ENCODE measurements at places on chromosomes 16 and 17. TPM values are rescaled to one million over a fixed set of nuclear protein-coding genes. Genes with fewer than 3 reads are reported as not detected.

DNA sequence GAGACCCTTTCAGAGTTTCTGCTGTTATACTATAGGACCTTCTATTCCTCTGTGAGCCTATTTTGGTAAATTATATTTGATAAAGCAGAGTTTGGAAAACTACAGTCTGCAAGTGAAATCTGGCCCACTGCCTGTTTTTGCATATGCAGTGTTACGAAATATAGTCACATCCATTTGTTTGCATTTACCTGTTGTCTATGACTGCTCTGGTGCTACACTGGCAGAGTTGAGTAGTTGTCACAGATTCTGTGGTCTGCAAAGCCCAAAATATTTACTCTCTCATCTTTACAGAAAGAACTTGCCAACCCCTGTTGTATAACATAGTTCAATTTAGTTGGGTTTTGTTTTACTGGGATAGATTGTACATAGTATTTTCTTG is 42.3 kb downstream of the TNRC6A start:
- no peak for DNase-seq

- DNase-seq, result no peak
These were observed 357.2 kb upstream of the TNRC6C start for GRCh38 chr17:77601054-77601979.

- peak; percentile 94 for DNase-seq
These were observed 55.2 kb downstream of the NKD1 start for GRCh38 chr16:50603206-50604064.

DNA sequence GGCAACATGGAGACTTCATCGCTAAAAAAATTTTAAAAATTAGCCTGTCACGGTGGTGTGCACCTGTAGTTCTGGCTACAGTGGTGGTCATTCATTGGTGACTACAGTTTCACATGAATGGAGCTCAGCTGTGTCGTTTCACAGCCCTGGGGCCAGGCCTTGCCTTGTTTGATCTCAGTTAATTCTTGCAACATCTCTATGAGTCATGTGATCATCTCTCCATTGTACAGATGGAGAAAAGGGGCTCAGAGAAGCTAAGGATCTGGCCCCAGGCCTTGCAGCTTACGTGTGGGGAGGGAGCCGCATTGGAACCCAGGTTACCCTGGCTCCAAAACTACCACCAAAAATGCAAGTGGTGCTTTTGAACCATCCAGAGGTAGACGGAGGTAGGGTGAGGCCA is 49.4 kb downstream of the GDE1 start:
- no peak for DNase-seq

GRCh38 chr17:73359987-73360410 is 48.2 kb upstream of the CDC42EP4 start:
- peak; percentile 24 for DNase-seq

GRCh38 chr16:10684511-10685151 is 10.1 kb downstream of the TEKT5 start:
- no peak for DNase-seq

- no peak for DNase-seq
These were observed 15.3 kb upstream of the RPTOR start for GRCh38 chr17:80529104-80529903.

DNA sequence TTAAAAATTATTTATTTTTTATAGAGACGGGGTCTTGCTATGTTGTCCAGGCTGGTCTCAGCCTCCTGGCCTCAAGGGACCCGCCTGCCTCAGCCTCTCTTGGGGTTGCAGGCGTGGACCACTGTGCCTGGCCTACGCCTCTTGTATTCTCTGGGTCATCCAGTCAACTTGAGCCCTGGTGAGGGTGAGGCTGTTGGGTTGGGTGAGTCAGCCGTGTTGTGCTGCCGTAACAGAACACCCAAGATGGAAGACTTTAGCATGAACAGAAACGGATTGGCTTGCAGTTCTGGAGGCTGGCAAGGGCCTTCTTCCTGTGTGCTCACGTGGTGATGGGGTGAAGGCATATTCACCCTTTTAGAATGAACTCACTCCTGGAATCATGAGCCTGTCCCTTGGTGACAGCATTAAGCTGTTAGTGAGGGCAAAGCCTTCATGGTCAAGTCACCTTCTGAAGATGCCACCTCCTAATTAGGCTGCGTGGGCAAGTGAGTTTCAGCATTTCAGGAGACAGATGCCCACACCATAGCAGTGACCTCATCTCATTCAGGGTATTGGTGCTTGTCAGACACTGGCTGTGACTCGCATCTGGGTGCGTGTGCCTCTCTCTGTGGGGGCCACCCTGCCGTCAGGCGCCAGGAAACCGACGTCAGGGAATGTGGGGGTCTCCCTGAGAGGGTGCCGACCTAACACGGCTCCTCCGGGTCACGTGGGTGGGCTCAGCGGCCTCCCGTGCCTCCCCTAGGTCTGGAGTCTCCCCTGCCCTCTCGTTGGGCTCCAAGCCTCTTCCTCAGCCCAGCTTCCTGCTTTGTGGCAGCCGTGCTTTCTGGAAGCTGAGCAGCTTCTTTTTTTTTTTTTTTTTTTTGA is 49.8 kb downstream of the WDR45B start:
- DNase-seq, result peak; percentile 20

DNA sequence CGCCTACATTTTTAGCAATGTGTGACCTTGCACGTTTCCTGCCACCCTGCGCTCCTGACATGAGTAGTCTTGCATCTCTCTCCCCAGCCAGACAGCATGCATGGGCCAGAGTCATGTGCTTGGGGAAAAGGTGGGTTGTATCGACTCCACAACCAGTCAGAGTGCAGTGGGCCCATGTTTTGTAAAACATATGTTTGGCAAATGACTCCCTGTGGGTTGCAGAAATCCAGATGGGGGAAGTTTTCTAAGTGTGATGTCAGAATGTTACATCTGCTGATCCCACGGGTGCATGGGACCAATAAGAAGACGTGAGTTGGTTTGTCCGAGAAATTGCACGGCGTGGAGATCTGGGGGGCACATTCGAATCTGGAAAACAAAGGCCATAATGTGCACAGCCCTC is 147.1 kb downstream of the FOXL1 start:
- DNase-seq, result no peak

- peak; percentile 88 for DNase-seq
These were observed 60.1 kb upstream of the MED9 start for GRCh38 chr17:17416400-17417360.

The HOXB2 gene
- 30.7 TPM for total RNA-seq

The NXPH3 gene
- total RNA-seq, result 3.5 TPM

The AOC3 gene
- not detected for total RNA-seq

Data from M059J (cell line).